NK-92 treated with Interleukin-12 subunit alpha and Interleukin-12 subunit beta, amount 100 ng/mL, for 24 hours (cell line): ENCODE measurements at places on chromosomes 4 and X.

DNA sequence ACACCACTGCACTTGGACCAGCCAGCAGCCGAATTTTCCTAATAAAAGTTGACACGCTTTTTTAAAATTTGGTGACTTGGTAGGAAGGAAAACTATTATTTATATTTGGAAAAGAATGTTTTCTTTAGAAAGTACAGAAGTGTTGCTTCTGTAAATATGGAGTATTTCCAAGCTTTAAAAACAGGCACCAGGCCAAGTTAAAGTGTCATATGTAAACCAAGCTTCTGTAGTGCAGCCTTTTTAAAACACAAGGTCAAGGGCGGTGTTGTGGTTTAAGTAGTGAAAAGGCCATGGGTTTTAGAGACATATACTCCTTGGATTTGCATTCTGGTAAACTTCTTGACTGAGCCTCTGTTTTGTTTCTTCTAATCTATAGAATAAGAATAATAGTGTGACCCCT lies 62.7 kb downstream of the TRIM2 start:
- DNase-seq = no peak

GRCh38 chr4:25092139-25092538 lies 61.4 kb upstream of the LGI2 start:
- no peak for DNase-seq

GRCh38 chr4:151983854-151984253 lies 223.0 kb upstream of the GATB start:
- DNase-seq = no peak

DNA sequence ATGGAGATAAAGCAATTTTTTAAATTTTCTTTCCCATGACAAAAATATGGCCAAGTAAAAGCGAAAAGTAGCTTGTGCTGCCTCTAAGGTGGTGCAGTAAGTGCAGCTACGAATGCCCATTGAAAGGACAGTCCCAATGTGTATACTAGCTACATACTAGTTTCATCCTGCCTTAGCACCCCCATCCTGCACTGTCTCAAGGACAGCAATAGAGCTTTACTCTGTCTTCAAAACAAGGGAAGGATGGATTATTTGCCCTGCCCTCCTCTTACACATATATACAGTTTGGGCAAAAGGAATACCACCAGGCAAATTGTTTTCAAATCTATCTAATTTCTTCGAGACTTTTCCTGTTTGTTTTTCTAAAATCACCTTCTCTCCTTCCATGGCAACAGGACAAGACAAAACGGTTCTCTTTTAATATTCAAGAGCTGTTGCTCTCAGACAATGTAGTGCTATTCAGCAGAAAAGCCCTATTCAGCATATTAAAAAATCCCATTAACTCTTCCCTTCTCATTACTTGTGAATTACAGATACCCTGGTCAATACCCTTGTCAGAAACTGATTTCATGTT lies 75.1 kb upstream of the SLC7A11 start:
- no peak for DNase-seq

GRCh38 chr4:27084685-27085361 lies 224.2 kb downstream of the STIM2 start:
- DNase-seq = no peak

GRCh38 chr4:81921751-81922159 lies 450.0 kb upstream of the RASGEF1B start:
- no peak for DNase-seq

GRCh38 chr4:121094297-121094966 lies 22.1 kb upstream of the NDNF start:
- DNase-seq = no peak

DNA sequence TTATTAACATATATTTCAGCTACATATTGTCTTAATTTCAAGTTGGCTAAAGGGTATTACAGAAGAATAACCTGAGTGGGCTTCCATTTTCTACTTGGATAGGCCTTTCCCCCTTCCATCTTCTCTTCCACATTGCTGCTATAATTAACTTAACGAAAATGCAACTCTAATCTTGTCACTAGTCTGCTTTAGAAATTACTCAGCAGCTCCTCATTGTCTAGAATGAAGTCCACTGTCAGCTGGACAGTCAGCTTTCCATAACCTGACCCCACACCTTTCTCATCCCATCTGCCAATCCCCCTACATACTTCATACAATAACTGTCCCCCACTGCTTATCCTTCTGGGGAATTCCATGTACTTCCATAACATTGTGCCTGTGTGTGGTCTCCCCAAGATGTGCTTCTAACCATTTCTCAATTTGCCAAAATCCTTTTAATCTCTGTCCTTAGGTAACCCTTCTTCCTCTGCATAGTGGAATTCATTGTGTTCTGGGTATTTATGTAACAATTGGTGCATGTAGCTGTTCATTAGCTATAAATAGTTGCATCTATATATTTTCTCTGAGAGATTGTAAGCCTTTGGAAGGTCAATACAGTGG lies 4.8 kb downstream of the MND1 start:
- no peak for DNase-seq
